ENCODE measurements at places on chromosomes 6 and 20.

DNA sequence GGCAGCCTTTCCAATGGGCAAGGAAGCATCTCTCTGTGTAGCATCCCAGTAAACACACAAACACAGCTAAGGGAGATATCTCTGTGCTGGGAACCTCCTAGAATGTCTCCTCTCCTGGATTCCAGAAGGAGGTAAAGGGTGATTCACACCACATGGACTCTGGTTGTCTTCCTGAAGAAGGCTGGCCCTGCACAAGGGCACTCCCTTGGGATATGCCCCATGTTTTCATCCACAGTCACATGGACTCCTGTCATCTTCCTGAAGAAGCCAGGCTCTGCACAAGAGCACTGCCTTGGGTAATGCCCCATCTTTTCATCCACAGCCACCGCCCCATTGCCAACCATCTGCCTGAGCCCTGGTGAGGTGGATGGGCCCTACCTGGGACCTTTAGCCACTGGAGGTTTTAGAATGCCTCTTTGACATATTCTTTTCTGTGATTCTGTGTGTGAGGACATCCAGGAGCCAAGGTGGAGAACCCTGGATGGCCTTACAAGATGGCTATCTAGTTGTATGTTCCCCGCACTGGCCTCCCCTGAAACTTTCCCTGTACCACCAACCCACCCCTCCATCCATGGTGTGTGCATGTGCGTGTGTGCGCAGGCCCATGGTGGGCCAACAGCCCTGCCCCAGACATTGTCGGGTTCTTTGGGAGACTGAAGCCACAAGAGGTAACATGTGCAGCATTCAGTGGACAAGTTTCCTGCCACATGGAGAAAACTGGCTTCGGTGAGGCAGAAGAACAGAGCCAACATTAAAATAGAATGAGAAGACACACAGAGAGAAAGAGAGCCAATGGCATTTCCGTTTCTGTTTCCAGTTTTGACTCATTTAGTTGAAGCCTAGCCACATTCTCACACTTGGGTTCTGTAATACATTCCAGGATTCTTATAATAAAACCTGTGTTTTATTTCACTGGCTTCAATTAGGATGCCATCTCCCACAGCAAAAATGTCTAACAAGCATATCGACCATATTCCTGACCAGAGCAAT lies 110.2 kb upstream of the CST7 start:
- no peak for DNase-seq

- no peak for DNase-seq
Measured at GRCh38 chr20:14189794-14190402, 147.5 kb downstream of the FLRT3 start.

- no peak for DNase-seq
Measured at GRCh38 chr6:167932468-167933276, 64.8 kb upstream of the KIF25 start.

- no peak for DNase-seq
Measured at GRCh38 chr6:80217794-80218193, 111.3 kb downstream of the BCKDHB start.

GRCh38 chr20:62772103-62772611 lies 24.1 kb upstream of the MRGBP start:
- DNase-seq, result no peak

GRCh38 chr20:62685781-62686555 lies 22.7 kb upstream of the NTSR1 start:
- peak; percentile 28 for DNase-seq

Measured in T-cell (primary cell).